ENCODE measurements at places on chromosomes 3 and 15. TPM values are rescaled to one million over a fixed set of nuclear protein-coding genes. Genes with fewer than 3 reads are reported as not detected.

DNA sequence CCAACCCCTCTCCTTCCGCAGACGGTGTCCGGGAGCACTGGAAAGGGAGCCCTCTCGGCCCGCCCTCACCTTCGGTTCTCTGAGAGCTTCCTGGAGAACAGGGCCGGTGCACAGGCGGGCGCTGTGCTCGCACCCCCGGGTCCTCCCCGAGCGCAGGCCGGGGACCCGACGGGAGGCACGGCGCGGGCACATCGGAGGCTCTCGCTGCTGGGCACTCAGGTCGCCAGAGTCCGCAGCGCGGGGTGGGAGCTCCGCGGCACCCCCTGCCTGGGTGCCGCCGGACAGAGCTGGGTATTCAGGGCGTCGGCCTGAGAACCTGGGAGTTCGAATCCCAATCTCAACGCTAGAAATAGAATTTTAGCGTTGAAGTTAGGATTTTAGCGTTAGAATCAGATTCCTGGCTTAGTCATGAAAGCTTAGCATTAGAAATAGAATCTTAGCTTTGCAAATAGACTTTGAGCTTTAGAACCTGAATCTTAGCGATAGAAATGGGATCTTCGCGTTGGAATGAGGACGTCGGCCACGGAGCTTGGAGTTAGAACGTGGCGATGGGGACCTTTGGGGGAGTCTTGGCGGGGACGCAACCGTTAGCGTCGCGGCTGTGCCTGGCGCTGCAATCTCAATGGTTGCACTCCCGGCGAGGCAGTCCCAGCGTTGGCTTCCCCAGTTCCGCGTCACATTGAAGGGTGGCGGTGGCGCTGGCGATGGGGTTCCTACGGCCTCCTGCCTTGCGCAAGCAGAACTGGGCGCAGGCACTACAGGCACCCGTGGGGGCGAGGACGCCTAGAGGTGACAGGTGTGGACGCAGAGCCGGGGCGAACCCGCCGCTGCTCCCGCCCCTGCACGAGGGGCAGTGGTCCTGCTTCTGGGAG lies 549 bp downstream of the TRH start:
- H3K4me1 ChIP-seq, result peaks cover 5% of the 10 kb centered on the region
- no peak overlapping the region for H3K27ac ChIP-seq
- H3K27me3 ChIP-seq, result peaks cover 64% of the 10 kb centered on the region
- DNase-seq, result peak; percentile 36

SLC51A gene
- not detected for total RNA-seq

DNA sequence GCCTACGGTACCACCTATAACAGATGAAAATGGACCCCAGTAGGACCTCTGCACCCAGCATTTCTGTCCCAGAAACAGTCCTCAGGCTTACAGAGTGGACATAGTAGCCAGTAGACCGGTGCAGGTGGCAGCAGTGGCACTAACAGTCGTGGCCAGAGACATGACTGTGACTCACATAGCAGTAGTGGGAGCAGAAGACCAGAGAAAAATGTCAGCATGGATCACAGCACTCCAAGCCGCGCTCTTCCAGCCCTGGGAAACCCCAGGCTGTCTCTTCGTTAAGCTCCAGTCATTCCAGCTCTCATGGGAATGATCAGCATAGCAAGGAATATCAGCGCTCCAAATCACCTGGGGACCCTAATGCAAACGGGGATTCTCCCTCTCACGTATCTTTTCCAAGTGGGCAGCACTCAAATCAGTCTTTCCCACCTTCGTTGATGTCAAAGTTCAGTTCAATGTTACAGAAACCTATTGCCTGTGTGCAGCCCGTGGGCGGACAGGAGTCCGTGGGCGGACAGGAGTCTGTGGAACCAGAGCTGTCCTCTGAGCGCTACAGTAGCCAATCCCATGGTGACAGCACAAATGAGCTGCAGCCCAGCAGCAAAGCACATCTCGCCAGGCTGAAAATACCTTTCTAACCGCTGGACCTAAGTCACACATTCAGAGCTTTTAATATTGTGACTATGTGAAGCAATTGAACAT lies 10.5 kb downstream of the BFSP2 start:
- H3K4me1 ChIP-seq, result peaks cover 4% of the 10 kb centered on the region
- no peak overlapping the region for H3K4me3 ChIP-seq
- peaks cover 2% of the 10 kb centered on the region for H3K27me3 ChIP-seq
- no peaks in the 10 kb centered on the region for H3K36me3 ChIP-seq

- H3K27ac ChIP-seq, result no peak overlapping the region
- no peak for DNase-seq
- H3K4me1 ChIP-seq, result peaks cover 4% of the 10 kb centered on the region
Measured at GRCh38 chr15:70802629-70803028, 39.3 kb upstream of the UACA start.

DNA sequence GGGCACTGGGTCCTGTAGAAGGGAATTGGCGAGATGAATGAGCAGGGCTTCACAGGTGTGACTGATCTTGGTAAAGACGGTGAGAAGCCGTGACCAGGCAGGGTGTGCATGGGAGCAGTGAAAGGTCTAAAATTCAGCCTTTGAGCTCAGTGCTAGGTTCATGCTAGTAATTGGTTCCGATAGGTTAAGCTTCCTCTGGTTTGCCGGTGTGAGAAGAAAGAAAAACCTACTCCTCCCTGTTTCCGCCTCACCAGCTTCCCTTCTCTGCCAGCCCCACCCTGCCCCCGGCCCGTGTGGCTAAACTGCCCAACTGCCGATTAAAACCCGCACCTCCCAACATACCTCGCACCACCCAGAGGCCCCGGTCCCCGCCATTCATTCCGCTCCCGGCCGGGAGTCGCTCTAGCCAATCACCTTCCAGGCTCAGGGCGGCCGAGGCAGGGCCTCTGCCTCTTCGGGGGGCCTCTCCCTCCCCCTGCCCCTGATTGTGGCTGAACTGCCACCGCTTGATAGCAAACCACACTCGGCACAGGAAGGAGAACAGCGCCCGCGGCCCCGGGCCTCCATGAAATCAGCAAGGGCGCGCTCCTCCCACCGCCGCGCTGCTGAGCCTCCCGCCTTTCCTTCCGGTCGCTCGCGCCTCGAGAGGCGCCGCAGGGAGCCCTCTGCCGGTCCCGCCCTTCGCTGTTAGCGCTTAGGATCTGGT lies 7.3 kb upstream of the NRROS start:
- peak overlapping the region; percentile 95 for H3K27ac ChIP-seq
- peak overlapping the region; percentile 77 for H3K4me3 ChIP-seq
- H3K27me3 ChIP-seq, result no peaks in the 10 kb centered on the region

GRCh38 chr15:32855942-32856341 lies 138.1 kb downstream of the GREM1 start:
- H3K4me3 ChIP-seq, result no peak overlapping the region
- no peak for DNase-seq
- no peaks in the 10 kb centered on the region for H3K4me1 ChIP-seq
- H3K27me3 ChIP-seq, result peaks cover 3% of the 10 kb centered on the region
- no peaks in the 10 kb centered on the region for H3K36me3 ChIP-seq

PXYLP1 gene
- total RNA-seq, result 19.5 TPM

DNA sequence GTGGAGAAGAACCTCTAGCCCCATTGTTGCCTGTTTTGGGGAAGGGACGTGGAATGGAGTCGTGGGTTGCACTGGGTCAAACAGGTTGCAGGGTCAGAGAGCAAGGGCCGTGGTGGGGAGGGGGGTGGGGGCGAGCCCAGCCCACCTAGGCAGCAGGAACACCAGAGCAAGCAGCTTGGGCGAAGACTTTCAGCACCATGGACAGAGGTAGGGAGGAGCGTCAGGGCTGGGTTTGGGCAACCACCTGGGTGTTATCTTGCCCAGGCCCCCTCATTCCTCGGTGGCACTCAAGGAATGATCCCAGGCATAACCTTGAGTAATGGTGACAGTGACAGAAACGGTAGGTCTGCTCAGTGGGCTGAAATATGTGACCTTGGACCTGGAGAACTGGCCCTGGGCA lies 45.9 kb upstream of the TMEM115 start:
- no peaks in the 10 kb centered on the region for H3K36me3 ChIP-seq
- no peak overlapping the region for H3K27ac ChIP-seq
- no peak overlapping the region for H3K4me3 ChIP-seq
- DNase-seq, result peak; percentile 58
- peaks cover 3% of the 10 kb centered on the region for H3K27me3 ChIP-seq

GRCh38 chr3:16300881-16301359 lies 35.9 kb downstream of the OXNAD1 start:
- H3K27me3 ChIP-seq, result no peaks in the 10 kb centered on the region
- peaks cover 73% of the 10 kb centered on the region for H3K36me3 ChIP-seq
- peak overlapping the region; percentile 92 for H3K4me3 ChIP-seq
- no peak for DNase-seq

MYLK gene
- 0.11 TPM for total RNA-seq

DNA sequence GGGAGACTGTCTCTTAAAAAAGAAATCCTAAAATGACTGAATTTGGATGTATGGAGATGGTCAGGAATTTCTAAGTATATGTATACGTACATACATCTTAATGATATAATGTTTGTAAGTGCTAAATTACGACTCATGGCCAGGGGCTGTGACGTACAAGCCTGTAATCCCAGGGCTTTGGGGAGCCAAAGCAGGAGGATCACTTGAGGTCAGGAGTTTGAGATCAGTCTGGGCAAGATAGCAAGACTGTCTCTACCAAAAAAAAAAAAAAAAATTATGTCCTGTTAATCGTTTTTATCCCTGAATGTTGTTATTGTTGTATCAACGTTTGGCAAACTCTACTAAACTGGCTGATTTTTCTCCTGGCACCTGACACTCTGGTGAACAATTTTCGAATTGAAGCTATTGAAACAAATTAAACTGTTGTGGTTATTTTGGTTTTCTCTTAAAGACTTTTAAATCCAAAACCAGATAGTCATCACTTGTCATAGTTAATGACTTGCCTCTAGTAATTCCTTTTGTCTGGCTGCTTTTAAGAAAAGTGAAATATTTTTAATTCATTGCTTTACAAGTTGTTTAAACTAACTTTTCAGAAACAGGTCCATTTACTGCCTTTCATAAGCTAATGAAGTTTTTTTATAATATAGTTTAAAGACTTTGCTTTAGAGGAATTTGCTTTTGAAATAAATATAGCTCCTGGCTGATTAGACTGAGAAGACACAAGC lies 7.0 kb downstream of the MORF4L1 start:
- H3K4me3 ChIP-seq, result no peak overlapping the region
- H3K27me3 ChIP-seq, result no peaks in the 10 kb centered on the region
- peaks cover 41% of the 10 kb centered on the region for H3K4me1 ChIP-seq
- no peak overlapping the region for H3K27ac ChIP-seq

- no peaks in the 10 kb centered on the region for H3K36me3 ChIP-seq
- no peak overlapping the region for H3K4me3 ChIP-seq
- no peaks in the 10 kb centered on the region for H3K4me1 ChIP-seq
- no peak for DNase-seq
Measured at GRCh38 chr3:1910322-1910721, 188.3 kb upstream of the CNTN4 start.

DNA sequence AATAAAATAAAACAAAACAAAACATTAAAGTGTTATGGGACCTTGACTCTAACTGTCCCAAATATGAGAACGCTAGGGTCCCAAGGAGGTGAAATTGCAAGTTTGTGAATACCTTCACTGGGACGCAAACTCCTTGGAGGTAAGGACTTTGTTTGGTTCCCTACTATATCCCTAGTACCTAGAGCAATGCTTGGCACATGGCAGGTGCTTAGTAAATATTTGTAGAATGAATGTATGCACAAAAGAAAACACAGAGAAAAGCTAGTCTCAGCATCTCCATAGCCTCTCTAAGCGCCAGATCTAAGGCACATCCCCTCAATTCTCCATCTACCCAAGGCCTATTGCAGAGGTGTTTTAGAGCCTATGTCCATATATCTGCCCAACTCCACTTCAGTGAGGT lies 30.5 kb downstream of the GPR176 start:
- no peaks in the 10 kb centered on the region for H3K4me1 ChIP-seq
- no peak overlapping the region for H3K27ac ChIP-seq
- no peaks in the 10 kb centered on the region for H3K36me3 ChIP-seq
- peaks cover 17% of the 10 kb centered on the region for H3K27me3 ChIP-seq
- DNase-seq, result no peak
- no peak overlapping the region for H3K4me3 ChIP-seq

GRAMD2A gene
- total RNA-seq, result not detected
